ENCODE measurements at places on chromosomes 4 and X.
A peak's percentile ranks its signal among the peaks of the same experiment; 100 is the strongest.

GRCh38 chr4:184357772-184358171 is 116.6 kb downstream of the IRF2 start:
- DNase-seq = no peak

GRCh38 chr4:15194520-15194919 is 192.2 kb downstream of the CPEB2 start:
- DNase-seq = no peak

- DNase-seq = no peak
Measured at GRCh38 chrX:17448188-17448587, 73.2 kb downstream of the NHS start.

DNA sequence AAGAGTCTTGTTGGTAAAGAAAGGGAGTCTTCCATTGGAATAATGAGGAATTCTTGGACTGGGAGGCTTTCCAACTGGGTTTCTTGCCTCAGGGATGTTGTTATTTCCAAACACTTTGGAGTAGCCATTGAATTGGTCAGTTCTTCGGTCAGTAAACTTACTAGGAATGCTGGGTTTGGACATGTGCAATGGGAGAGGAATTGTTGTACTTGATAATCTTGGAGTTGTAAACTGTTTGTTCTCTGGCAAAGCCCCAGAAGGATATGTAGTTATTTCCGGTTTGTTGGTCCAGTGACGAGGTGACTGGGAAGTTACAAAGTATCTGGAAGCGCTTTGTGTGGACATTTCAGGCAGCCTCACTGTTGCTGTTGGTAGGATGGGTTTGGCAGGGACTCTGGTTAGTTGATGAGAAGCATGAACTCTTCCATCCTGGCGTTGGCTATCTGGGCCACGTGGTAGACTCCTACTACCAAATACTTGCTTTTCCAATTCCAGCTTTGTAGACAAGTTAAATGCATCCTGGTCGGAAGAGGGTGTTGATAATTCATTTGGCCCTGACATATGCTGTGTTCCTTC is 25.9 kb downstream of the MXRA5 start:
- DNase-seq = no peak

DNA sequence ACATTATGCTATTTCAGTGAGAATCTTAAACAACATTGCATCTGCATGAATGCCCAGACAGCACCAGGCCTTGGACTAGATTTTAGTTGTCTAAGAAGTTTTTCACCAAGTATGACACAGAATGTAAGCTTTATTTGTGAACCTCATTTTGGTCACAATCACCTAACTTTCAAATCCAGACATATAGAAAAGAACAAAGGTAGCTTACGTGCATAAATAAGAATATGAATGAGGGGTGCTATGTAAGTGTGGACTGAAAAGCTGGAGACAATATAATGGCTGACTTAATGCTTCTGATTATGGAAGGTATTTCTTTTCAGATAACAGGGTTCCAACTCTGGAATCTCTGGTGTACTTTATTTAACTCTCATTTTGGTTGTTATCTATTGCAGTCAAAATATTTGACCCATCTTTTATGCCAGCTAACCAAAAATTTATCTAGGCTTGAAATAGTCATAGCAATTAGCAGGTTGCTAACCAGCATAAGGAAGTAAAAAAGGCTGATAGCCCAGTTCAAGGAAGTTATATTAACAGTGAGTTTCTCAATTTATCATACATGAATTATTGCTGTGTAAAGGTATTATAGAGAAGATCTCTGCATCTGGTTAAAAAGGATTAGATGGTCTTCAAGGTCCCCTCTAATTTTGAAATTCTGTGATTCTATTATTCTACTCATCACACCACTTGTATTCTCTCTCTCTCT is 36.5 kb downstream of the SLC7A11 start:
- no peak for DNase-seq

DNA sequence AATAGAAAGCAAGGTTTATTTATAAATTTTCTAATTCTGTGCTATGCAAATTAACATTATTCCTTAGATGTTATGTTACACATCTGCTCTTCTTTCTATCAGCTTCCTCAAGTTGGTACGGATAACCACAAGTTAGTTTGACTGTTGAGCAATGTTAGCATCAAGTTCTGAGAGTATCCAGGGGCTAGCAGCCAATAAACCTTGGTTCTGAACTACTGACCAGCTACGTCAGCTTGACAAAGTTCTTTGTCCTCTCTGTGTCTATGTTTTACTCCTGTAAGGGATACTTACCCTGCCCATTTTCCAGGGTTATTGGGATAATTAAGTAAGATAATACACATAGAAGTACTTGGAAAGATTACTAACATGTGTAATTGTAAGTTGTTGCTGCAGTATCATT is 8.1 kb upstream of the TEX13A start:
- no peak for DNase-seq

DNA sequence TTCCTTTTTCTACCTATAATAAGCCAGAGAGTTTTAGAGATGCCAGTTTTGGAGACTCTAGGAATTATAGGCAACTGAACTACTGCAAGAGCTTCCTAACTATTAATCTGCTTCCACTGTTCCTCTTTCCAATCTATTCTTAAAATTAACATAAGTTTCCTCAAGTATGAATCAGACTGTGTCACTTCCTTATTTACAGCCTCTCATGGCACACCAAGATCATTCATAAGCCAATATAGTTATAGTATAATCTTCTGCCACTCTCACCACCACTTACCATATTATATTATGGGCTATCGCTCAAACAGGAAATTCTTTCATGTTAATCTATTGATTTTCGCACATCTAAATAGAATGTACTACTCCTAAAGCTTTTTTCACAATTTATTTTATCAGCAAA is 383.5 kb downstream of the STPG2 start:
- DNase-seq = no peak

DNA sequence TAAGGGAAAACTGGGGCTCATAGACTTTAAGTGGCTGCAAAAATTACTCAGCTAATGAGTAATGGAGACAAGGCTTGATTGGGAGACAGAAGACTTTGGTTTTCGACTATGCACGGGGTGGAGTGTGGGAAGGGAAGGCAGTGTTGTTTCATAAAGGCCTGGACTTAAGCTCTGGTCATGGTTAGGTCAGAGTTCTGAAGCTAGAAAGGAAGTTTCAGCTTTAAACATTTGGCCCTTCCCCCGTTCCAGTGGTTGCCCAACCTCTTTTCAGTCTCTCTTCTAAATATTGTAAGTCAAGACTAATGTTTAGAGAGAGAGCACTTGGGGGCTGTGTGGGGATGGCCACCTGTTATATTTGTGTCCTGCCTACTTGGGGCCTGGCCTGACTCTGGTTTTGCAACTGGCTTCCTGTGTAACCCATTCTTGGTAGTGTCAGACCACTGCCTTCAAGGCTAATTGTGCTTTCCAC is 21.0 kb downstream of the MSN start:
- DNase-seq = no peak

DNA sequence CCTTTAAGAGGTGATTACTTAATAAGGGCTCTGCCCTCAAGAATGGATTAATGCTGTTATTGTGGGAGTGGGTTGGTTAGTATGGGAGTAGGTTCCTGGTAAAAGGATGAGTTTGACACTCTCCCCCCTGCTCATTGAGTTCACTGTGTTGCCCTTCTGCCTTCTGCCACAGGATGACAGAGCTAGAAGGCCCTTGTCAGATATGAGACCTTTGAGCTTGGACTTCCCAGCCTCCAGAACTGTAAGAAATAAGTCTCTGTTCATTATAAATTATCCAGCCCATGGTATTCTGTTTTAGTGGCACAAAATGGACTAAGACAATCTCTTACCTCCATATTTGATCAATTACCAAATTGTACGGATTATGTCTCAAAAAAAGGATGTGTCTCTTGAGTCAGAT is 114.3 kb upstream of the NAP1L5 start:
- no peak for DNase-seq

GRCh38 chr4:104811727-104812126 is 317.0 kb upstream of the CXXC4 start:
- no peak for DNase-seq

DNA sequence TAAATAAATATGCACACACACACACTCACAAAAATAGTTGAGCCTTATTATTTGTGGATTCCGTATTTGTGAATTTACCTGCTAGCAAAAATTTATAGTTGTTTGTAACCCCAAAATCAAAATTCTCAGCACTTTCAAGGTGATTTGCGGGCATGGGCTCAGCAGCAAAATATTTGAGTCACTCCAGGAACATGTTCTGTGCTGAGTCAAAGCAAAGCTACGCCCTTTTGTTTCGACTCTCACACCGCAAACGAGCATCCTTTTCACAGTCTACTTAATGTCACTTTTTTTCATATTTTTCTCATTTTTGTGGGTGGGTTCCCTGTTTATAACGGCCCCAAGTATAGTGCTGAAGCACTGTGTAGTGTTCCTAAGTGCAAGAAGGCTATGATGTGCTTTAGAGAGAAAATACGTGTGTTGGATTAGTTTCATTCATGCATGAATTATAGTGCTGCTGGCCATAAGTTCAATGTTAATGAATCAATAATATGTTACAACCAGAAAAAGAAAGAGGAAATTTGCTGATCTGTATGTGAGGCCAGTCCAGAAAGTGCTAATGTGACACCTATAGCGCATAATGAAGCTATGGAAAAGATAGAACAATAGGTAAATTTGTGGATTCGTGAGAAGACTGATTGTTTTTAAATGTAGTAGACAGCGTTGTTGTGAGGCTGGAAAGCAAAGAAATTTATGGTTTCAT is 723.2 kb upstream of the AGA start:
- no peak for DNase-seq

- no peak for DNase-seq
Measured at GRCh38 chrX:5155301-5155700, 1073.4 kb downstream of the NLGN4X start.

DNA sequence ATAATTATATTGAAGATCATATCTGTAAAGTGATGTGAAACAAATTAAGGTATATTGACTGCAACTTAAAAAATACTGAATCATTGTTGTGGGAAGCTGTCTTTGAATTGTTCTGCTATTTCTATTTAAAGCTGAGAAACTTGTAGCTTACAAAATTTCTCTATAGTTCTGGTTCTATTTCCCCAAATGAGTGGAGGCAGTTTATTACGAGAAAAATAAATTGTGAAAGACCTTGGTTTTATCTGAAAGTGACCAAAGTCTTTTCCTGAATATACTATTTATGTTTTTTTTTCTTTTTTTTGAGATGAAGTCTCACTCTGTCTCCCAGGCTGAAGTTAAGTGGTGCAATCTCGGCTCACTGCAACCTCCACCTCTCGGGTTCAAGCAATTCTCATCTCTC is 165.4 kb downstream of the SH3BGRL start:
- DNase-seq = no peak

GRCh38 chr4:35965300-35965699 is 279.0 kb downstream of the ARAP2 start:
- DNase-seq = no peak

- DNase-seq = no peak
Measured at GRCh38 chrX:115459883-115460880, 100.8 kb upstream of the PLS3 start.

DNA sequence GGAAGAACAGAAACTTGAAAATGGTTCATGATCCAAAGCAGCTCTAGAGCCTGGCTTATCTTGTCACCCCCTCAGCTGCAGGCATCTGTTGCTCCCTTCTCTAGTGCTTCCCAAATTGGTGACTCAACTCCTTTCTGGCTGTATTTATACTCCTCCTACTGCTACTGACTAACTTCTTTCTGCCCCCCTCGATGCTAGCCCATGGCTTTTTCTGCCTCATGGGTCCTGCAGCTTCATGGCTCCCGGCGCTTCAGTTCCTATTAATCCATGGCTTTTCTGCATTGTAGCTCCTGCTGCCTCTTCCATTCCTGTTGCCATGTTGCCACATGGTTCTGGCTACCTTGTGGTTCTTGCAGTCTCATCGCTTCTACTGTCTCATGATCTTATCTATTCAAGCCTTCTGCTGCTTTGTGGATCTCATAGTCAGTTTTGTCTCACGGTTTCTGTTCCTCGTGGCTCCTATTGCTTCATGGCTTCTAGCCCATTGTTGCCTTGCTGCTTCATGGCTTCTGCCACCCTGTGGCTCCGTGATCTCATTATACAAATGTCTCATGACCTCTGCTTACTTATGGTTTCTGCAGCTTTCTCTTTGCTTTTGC is 48.1 kb downstream of the SMC1A start:
- DNase-seq = no peak

DNA sequence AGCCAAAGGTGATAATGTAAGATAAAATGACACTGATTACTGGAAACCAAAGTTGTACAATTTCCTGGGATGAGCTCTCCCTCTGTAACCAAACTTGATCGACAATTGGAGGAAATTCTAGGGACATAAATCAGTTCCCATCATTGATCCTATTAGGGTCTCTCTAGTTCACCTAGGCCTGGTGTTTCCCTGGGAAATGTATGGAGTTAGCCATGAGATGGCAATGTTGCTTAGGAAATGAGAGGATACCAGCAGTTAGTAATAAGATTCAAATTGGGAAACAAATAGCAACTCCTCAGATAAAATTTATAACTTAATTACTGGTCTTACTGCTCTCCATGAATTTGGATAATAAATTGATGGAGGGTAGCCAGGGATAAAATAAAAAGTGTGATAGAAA is 52.2 kb downstream of the SPATA18 start:
- DNase-seq = no peak

GRCh38 chr4:55398461-55398860 is 2.7 kb downstream of the TMEM165 start:
- DNase-seq = no peak

GRCh38 chrX:103187953-103188475 is 26.9 kb upstream of the BEX4 start:
- DNase-seq = no peak

- DNase-seq = no peak
Measured at GRCh38 chr4:132642016-132642817, 506.9 kb upstream of the PCDH10 start.

DNA sequence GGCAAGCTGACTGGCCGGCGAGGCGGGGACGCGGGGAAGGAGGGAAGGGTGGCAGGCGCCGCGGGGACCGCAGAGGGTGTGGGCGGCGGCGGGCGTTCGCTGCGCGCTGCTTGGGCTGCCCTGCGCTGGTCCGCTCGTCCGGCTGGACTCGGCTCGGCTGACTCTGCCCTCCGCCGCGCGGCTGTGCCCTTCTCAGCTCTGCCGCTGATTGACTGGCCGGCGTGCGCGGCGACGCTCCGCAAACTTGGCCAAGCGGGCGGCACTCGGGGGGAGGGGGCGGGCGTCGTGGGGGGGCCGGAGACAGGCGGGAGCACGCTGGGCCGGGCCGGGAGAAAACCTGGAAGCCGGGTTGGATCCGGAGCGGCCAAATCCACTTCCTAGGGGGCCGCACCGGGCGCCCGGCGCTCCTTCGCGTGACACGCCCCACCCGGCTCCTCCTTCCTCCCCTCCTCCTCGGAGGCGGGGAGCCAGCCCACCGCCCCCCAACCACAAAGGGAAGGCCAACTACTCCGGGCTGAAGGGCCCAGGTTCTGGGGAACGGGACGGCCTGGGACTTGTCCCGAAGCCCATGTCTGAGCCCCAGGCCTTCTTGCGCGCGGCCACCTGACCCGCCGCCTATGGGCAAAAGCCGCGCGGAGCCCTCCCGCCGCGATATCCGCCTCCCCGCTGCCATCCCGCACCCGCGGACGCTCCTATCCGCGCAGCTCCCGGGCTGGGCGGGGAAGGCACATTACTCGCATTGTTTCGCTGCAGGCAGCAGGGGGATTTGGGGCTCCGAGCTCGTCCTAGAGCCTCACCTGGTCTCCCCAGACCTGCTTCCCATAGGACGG is at the start of gene GPC4:
Gene GPC4, minus strand, starts transcription at position 214 of the 830 bp plus-strand sequence. CDS start 524 bp downstream, outside the sequence.
- peak; percentile 4 for DNase-seq
